Progenitor cell of endocrine pancreas (in vitro differentiated cells): ENCODE measurements at places on chromosomes 6 and 20.

- H3K27ac ChIP-seq, result no peak overlapping the region
- peaks cover 9% of the 10 kb centered on the region for H3K4me1 ChIP-seq
- DNase-seq, result no peak
- H3K36me3 ChIP-seq, result no peaks in the 10 kb centered on the region
- H3K27me3 ChIP-seq, result peaks cover 14% of the 10 kb centered on the region
These were observed 65.9 kb downstream of the CEBPB start for GRCh38 chr20:50256577-50256976.

DNA sequence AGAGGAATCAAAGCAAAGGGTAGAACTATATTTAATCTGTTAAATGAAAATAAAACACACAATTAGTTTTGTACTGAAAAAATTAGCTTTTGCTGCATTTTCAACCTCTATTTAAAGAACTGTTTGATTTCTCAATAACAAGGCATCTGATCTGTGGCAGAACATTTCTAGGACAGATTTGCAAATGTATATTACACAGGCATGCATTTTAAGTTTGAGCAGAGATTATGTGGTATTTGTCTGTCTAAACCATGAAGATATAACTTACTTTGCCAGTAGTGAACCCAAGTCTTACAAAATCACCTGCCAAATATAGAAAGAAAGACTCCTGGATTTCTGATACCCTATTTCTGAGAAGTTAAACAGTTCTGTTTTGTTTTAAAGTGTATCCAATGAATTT lies 71.9 kb downstream of the TFAP2B start:
- H3K36me3 ChIP-seq, result peaks cover 2% of the 10 kb centered on the region
- H3K4me3 ChIP-seq, result no peak overlapping the region
- no peaks in the 10 kb centered on the region for H3K4me1 ChIP-seq

DNA sequence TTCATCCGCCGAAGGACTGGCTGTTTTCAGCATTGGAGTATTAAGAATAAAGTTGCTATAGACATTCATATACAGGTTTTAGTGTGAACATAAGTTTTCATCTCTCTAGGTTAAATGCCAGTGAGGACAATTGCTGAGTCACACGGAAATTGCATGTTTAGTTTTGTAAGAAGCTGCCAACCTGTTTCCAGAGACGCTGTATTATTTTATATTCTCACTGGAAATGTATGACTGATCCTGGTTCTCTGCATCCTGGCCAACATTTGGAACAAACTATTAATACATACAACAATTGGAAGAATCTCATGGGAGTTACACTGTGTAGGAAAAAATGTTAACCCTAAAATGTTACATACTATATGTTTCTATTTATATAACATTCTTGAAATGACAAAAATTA lies 16.7 kb upstream of the TGM6 start:
- H3K27me3 ChIP-seq, result no peaks in the 10 kb centered on the region
- no peak for DNase-seq
- H3K36me3 ChIP-seq, result no peaks in the 10 kb centered on the region
- H3K27ac ChIP-seq, result no peak overlapping the region
- H3K4me3 ChIP-seq, result no peak overlapping the region
- H3K4me1 ChIP-seq, result no peaks in the 10 kb centered on the region

DNA sequence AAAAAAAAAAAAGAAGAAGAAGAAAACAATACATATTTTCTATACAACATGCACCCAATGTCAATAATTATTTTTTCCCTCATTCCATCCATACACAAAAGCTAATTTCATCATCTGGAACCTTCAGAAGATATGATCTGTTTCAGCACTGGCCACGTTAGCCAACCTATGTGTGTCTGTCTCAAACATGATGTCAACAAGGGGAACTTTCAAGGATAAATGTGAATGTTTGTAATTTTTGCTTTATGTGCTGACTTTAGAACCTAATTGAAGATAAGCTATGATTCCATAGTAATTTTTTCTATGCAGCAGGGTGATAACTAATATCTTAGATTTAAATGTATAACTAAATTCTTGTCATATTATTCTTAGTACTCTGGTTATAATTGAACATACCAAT lies 37.9 kb downstream of the IPCEF1 start:
- H3K36me3 ChIP-seq, result peaks cover 2% of the 10 kb centered on the region
- H3K27me3 ChIP-seq, result no peaks in the 10 kb centered on the region
- H3K4me1 ChIP-seq, result peaks cover 3% of the 10 kb centered on the region
- no peak for DNase-seq
- no peak overlapping the region for H3K4me3 ChIP-seq
- H3K27ac ChIP-seq, result no peak overlapping the region

- H3K27ac ChIP-seq, result no peak overlapping the region
- H3K4me1 ChIP-seq, result no peaks in the 10 kb centered on the region
- H3K27me3 ChIP-seq, result no peaks in the 10 kb centered on the region
- H3K36me3 ChIP-seq, result no peaks in the 10 kb centered on the region
- DNase-seq, result no peak
- no peak overlapping the region for H3K4me3 ChIP-seq
These were observed 514.1 kb downstream of the GRIK2 start for GRCh38 chr6:101907356-101908217.

- no peak overlapping the region for H3K4me3 ChIP-seq
- H3K4me1 ChIP-seq, result peaks cover 10% of the 10 kb centered on the region
- no peak overlapping the region for H3K27ac ChIP-seq
These were observed 101.6 kb upstream of the FRMD1 start for GRCh38 chr6:168180548-168181011.

DNA sequence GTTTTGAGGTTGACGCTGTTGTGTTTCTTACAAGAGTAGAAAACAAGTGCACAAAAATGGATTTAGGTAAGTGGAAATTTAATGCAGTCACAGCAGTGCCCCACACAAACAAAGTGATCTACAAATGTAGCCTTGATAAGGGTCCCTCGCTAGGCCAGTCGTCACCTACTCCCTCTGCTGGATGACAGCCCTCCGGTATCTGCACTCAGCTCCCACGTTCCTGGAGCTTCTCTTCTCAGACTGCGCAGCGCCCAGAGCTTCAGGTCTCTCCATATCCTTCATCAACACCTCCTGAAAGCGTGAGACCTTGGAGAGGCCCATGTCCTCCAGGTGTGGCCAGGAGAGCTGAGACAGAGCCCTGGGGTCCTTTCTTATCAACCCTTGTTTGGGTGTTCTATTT lies 58.3 kb upstream of the MAP3K4 start:
- no peaks in the 10 kb centered on the region for H3K27me3 ChIP-seq
- no peak for DNase-seq
- H3K4me3 ChIP-seq, result no peak overlapping the region
- peaks cover 3% of the 10 kb centered on the region for H3K36me3 ChIP-seq
- H3K27ac ChIP-seq, result no peak overlapping the region
